ENCODE measurements at places on chromosomes 3 and 15.

DNA sequence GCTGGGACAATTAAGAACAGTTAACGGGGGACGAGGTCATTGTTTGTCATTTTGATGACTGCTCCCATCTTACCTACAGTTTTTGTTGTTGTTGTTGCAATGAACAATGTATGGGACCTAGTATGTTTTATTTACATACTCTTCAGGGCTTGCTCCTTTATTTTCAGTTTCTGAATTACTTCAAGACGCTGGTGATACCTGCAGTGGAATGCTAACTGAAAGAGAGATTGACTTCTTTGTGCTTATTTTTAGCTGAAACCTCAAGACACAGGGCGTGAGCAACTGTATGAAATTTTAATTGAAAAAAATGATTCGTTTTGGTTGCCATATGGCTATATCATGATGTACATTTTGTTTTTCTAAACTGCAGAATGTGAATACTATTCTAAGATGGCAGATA lies 297.9 kb downstream of the EDEM1 start:
- DNase-seq: no peak

DNA sequence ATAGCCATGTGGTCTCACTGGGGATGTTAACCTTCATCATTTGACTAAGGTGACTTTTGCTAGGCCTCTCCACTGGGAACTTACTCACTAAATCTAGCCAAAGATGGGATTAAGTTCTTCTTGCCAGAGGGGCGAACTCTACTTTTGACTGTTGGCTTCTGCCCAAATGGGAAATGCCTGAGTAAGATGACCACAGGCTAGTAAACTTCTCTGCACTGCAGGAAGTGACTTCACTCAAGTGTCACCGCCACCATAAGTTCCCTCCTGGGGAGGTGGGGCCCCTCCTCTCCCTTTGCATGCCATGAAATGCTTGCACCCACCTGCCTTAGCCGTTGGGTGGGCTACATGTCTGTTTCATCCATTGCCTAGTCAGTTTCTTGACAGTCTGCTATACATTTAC lies 388.3 kb downstream of the FEZF2 start:
- DNase-seq: no peak

DNA sequence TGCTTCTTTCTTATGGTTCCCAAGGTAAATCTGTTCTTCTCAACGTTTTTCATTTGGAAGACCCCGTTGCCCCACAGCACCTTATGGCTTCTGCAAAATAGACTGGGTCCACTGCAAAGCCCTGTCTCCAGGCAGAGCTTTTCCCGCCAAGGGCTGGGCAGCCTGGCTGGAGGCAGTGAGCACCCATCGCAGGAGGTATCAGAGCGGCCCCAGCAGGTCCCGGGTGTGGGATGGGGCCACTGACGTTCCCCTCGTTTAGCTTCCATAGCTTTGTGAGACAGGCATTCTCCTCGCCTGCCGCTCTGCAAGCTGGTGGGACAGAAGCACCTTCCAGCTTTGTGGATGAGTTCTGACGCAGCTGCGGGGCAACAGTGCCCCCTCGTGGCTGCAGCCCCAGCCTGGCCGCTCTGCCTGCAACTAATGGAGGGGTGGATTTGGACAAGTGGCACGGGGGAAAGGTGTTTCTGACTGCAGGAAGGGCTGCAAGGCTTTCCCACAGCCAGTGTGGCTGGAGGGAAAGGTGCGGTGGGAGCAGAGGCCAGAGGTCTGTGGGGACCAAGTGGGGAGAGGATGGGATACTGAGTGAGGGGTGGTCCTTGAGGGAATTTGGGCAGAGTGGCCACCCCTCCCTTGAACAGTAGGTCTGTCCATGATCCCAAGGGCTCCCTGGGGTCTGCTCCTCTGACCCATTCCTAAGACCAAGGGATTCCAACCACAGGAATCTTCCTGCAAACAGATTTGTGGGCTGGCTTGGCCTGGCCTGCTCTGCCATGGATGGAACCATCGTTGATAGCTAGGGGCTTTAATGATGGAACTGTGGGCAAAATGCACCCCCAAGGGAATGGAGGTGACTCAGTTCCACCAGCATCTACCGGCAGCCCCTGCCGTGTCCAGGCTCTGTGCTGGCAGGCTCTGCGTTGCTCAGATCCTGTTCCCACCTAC lies 99.4 kb downstream of the FBLN2 start:
- peak; percentile 70 for DNase-seq

- no peak for DNase-seq
These were observed 12.4 kb upstream of the ZMAT3 start for GRCh38 chr3:179083977-179084376.

GRCh38 chr3:43727930-43728329 lies 37.2 kb downstream of the ABHD5 start:
- DNase-seq: no peak

DNA sequence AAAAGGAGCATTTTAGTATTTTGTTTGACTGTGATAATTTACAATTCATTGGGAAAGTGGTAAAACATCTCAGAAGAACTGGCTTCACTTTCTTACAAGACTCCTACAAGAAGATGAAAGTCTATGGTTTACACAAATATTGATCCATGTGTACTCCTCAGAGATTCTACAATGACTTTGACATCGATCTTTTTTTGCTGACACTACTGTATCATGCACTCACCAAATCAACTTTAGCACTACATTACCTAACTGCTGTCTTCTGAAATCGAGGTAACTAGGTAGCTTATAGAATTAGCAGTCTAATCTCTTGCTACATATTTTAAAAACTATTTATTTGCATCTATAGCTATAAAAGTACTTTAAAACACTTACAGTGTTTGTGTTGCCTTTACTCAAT lies 757.6 kb downstream of the TBL1XR1 start:
- DNase-seq: no peak

DNA sequence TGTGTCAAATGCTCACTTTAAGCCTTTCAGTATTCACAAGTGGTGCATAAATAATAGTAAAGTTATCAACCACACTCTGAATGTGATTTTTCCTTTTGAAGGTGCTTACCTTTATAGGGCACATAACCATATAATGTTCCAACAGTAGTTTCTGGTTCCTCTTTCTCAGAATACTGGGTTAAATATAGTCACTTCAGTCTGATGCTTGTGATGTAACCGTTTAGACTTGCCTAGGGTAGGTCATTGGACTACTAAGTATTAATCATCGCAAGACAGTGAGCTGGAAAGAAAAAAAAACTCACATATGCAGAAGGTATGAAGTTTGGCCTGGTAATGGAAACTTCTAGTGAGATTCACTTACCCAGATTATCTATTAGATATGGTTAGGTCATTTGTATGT lies 1.9 kb downstream of the KBTBD8 start:
- no peak for DNase-seq

DNA sequence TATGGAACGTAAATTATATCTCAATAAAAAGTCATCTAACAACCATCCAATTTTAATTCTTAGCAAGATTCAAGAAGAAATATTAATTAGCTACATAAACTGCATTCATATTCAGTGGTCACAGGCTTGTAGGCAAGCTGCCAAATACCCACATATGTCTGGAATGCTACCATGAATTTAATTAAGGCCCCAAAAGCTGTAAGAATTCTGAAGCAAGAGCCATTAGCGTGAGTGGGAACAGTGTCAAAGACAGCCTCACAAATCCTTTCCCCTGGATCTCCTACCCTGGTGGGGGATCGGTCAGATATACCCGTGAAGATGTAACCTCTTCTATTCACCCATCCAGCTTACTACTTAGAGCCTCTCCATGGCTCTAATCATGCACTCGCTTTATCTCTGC lies 40.0 kb downstream of the ATG7 start:
- no peak for DNase-seq

DNA sequence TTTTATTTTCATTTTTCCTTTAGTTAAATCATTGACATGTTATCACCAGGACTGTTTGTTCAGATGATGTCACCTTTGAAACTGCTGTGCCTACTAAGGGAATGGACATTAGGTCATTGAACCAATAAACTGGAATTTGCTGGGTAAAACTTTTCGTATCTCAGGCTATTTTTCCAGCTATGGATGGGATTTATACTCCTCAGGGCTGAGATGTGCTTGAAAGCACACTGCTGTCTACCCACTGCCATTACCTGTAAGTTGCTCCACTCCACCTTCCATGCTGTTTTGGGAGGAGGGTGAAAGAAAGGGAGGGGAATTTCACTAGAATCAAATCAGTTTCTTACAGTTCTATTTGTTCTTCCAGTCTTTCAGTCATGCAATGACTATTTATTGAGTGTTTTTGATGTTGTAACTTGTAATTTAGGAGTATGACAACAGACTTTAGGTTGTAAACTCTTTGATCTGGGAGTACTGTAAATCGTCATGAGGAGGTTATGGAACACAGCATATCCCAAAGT lies 11.3 kb downstream of the EHD4 start:
- peak; percentile 32 for DNase-seq

DNA sequence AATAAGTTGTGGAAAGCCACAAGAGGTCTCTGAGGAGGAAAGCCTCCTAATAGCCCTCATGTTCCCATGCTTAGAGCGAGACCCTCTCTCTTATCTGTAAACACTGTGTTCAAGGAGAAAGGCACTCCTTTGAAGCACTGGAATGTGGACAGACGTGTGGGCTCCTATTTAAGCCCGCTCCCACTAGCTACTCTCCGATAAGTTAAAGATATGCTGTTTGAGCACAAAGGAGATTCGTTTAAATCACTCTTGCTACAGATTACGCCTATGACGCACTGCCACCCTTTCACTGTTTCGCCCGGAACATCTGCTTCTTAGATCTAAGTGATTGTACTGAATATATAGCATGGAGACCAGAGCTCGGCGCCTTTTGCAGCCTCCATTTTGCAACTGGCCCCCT lies 57.8 kb upstream of the FAM3D start:
- DNase-seq: no peak

DNA sequence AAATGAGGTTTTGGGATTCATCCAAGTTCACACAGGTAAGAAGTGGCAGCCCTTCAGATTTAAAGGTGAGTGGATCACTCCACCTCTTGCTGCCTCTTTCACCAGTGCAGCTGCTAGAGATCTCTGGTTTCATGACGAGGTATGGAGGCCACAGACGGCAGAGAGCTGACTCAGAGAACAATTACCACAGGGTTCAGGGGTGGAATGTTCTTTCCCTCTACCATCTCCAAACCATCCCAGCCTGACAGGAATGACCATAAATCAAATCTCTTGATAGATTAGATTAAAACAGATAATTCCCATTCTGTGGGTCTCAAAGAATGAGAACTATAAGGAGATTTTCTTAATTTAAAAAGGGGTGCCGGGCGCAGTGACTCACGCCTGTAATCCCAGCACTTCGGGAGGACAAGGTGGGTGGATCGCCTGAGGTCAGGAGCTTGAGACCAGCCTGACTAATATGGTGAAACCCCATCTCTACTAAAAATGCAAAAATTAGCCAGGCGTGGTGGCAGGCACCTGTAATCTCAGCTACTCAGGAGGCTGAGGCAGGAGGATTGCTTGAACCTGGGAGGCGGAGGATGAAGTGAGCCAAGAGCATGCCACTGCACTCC lies 174.2 kb upstream of the ATP11B start:
- peak; percentile 41 for DNase-seq

GRCh38 chr3:135944831-135945230 lies 20.7 kb upstream of the PPP2R3A start:
- DNase-seq: no peak

DNA sequence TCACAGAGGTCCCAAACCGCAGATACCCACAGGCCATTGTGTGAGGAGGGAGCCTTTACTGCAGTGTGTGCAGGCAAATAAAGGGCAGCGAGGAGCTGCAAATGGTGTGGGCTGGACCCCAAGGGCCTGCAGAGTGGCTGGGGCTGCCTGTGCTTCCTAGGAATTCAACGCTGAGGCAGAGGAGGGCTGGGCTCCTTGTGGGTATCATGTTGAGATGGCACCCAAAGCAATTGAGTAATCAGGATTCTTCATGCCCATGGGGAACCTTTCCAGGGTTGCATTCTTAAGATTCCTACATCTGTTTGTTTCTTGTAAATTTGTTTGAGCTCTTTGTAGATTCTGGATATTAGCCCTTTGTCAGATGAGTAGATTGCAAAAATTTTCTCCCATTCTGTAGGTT lies 85.4 kb upstream of the LIPC start:
- DNase-seq: no peak

GRCh38 chr3:105246536-105246935 lies 120.2 kb upstream of the ALCAM start:
- no peak for DNase-seq

DNA sequence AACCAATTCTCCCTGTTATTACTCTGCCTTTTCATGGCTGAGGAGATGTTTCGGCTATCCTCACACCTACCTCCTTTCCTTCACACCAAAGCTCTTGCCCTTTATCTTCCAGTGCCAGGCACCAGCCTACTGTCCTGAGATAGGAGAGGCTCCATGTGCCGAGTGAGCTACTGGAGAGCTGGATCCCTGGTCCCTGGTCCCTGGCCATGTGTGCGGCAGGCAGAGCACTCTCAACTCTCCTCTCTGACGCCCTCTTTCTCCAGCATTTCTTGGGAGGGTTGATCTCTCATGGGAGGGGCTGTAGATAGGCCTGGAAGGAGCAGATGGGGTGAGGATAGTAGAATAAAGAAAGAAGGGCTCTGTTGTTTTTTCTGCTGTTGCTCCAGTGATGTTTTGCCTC lies 277.1 kb upstream of the UMPS start:
- no peak for DNase-seq

DNA sequence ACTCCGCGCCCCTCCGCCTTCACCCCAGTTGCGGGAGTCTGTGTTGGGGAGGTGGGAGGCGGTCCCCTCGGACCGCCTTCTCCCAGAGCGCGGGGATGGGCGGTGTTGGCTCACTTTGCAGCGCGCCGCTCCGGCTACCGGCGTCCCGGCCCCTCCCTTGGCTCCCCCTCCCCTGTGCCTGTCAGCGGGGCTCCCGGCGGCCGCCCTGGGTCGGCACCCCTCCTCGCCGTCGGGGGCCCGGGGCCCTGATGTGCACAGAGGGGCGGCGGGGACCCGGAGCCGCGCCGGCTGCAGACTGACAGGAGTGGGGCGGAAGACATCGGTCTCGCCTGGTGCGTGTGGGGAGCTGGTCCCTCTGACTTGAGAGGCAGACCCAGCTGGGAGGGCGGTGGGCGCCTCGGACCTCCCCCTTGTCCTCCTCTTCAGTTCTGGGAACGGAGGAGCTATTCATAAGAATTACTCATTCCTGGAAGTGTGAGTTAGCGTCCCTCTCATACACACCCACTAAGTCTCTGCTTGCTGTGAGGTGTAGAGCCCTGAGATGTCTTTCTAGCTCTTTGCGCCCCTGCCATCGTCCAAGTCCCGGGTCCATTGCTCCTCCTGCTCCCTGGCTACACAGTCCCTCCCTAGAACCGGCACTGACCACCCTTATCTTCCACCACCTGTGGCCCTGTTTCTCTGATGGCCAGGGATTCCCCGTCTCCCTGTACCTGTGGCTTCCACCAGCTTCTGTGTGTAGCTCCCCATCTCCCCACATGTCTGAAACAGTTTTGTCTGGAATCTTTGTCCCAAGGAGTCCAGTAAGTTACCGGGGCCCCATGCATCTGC lies 42.3 kb upstream of the ROPN1 start:
- DNase-seq: no peak
